Astrocyte of the spinal cord (primary cell): ENCODE measurements at places on chromosomes 7 and 10.

DNA sequence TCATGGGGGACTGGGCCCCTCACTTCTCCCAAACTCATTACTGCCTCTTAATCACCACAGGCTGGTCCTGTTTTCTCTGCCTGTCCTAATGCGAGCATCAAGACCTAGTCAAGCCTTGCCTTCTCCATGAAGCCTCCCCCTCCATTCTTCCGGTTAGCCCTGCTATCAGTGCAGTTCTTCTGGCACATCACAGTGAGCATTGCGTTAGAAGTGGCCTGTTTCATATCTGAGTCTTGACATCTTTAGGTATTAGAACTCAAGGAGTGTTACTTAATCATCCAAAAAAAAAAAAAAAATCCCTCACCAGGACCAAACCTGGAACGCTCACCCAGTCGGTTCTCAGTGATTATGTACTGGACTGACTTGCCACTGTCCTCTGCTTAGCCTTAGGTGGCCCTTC lies 17.4 kb downstream of the SNX10 start:
- DNase-seq = no peak

- peak; percentile 94 for DNase-seq
Measured at GRCh38 chr7:105198223-105198622, 184.2 kb downstream of the KMT2E start.

DNA sequence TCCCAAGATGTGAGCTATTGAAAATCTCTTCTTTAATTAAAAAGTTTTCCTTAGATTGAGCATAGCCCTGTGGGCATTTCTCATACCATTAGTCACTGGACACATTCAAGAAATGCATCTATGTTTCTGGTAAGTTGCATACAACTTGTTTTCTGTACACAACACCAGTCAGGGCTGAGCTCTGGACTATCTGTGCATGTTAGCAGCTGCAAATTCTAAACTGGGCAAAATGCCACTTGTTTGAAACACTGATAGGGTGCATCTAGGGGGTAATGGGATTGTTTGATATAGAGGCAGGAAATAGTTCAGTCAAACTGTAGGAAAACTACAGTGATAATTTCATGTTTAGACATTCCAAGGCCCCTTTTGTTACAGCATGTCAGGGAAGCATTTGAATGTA lies 145.6 kb upstream of the NPY start:
- no peak for DNase-seq

DNA sequence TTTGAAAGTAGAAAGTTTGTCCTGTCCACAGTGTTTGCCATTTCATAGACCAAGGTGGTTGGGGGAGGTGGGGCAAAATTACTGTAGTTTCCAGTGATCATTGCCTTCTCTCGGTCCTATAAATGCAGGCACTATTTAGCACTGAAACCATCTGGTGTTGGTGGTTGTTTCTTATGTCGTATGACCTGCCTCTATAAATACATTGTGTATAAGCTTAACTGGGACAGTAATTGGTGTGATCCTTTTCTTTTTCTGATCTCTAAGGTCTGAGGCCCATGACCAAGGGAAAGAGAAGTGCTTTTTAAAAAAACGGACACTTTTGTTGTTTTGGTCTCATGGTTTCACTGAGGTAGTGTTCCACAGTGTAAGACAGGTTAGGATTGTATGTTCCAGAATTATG lies 63.1 kb downstream of the AUTS2 start:
- DNase-seq = no peak

DNA sequence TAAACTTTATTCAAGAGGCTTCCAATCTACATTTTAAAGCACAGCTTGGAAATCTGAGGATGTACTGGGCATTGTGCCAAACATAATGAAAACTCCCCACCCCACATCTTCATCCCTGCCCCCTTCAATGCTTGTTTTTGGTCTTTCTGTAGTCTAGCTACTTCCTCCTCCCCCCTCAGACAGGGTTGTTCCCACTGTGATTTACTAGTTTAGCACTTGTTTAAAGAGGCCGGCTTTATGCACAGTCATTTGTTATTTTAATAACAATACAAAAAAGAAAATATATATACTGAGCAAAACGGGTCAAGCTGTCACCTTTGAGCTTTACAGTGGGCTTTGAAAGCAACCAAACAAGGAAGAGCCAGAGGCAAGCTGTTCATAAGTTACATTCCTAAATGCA lies 132.6 kb downstream of the CHRM2 start:
- peak; percentile 78 for DNase-seq

DNA sequence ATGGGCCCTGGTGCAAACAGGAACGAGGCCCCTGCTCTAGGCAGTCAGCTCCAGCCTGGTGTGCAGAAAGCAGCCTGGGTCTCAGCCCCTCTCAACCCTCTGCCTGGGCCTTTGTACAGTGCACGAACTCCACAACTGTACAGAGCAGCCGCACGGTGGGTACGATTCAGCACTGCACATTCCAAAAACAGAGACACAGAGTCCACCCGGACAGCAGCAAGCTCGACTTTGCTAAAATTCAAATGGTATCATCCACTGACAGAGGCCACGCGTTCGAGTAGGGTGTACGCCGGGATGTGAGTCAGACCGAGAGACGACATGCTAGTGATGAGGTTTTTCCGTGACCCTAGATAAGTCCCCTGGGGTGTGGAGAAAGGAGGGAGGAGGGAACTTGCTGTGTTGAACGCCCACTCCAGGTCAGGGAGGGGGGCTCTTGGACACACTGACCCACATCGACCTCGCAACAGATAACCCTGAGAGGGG lies 65.6 kb upstream of the PDGFA start:
- DNase-seq = no peak

- DNase-seq = no peak
Measured at GRCh38 chr10:61359452-61359851, 93.7 kb downstream of the TMEM26 start.
